Lung (tissue), 17 donors: ENCODE measurements at places on chromosomes 2 and 18. TPM values are rescaled to one million over a fixed set of nuclear protein-coding genes. Genes with fewer than 3 reads are reported as not detected.
A peak's percentile ranks its signal among the peaks of the same experiment; 100 is the strongest.

The SRD5A2 gene
- 2.9 TPM for total RNA-seq

GRCh38 chr2:196286821-196287220, 115.4 kb upstream of the STK17B start:
- H3K27ac ChIP-seq = no peak overlapping the region
- H3K4me3 ChIP-seq = no peak overlapping the region
- H3K36me3 ChIP-seq = no peaks in the 10 kb centered on the region
- no peak for DNase-seq
- H3K27me3 ChIP-seq = no peaks in the 10 kb centered on the region

DNA sequence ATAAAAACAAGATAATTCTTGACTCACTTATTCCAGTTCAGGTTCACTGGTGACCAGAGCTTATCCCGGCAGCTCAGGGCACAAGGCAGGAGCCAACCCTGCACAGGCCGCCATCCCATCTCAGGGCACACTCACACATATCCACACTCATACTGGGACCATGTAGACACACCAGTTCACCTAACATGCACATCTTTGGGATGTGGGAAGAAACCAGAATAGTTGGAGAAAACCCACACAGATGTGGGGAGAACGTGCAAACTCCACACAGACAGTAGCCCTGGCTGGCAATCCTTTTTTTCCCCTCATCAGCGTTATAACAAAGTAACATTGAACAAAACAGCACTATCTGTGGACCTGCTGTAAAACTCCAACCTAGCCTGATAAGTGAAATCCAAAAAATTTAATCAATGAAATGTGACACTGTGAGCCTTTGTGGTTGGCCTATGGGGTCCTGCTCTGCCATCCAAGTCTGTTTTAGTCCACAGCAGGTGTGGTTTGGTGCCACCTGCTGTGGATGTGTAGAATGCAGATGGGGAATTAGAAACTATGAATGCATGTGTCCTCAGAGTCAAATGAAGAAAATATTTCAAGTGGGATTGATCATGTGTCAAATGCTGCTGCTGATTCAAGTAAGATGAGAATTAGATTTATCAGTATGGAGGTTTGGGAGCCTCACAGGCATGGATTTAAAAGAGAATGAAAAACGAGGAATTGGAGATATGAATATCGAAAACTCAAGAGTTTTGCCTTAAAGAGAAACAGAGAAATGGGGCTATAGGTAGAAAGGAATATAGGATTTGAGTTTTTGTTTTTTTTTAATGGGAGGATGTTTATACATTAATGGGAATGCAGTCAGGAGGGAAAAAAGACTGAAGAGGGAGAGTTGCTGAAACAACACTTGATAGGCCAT, 47.0 kb downstream of the UGP2 start:
- no peak overlapping the region for H3K27ac ChIP-seq
- no peaks in the 10 kb centered on the region for H3K27me3 ChIP-seq
- H3K4me3 ChIP-seq = no peak overlapping the region
- peak; percentile 55 for DNase-seq

DNA sequence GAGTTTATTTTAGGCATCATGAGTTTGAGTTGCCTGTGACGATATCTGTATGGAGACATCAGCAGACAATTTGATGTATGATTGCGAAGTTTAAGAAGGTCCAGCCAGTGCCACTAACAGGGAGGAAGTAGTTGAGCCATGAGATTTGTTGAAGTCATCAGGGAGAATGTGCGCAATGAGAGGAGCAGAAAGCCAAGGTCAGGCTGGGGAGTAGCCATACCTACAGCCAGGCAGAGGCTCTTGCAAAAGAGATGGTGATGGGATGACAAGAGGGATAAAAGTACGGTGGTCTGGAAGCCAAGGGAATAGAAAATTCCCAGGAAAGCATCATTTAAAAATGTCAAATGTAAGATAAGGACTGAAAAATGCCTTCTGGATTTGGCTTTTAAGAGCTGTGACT, 51.2 kb downstream of the LIMS1 start:
- H3K4me1 ChIP-seq = peaks cover 12% of the 10 kb centered on the region
- H3K27ac ChIP-seq = peak overlapping the region; percentile 35
- no peaks in the 10 kb centered on the region for H3K36me3 ChIP-seq
- H3K4me3 ChIP-seq = no peak overlapping the region

The ABCA12 gene
- 0.28 TPM for total RNA-seq

DNA sequence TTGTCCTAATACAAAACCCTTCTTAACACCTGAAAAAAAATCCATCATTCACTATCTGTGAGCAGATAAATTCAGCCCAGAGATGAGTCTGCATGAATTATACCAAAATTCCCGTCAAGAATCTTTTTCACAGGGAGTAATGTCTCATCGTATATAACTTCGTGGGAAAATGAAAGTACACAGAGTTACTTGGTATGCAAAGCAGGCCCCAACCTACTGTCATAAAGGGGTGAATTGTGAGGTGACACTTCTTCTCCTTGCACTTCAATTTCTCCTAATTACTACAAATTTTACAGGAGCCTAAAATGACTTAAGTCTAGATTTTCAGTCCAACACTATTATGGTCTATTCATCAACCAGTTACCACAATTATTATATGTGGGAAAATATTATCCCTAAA, 84.6 kb upstream of the CDH20 start:
- H3K36me3 ChIP-seq = no peaks in the 10 kb centered on the region
- H3K27me3 ChIP-seq = no peaks in the 10 kb centered on the region
- H3K27ac ChIP-seq = no peak overlapping the region
- no peaks in the 10 kb centered on the region for H3K4me1 ChIP-seq

The CCDC121 gene
- total RNA-seq = 12.8 TPM

DNA sequence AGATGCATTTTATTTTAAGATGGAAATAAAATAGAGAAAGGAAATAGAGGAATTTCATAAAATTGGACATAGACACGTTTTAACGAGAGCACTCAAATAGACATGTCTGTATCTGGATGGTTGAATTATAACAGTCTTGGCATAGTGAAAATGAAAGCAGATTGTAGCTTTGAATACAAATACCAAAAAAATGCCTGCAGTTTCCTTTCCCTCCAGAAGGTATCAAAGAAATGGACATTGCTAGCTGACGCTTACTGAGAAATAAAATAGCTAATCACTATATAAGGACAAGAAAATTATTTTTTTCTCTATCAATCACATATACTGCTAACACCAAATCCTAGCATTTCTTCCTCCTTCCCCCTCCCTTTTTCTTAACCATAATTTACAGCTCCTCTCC, 11.4 kb upstream of the MAPRE2 start:
- no peaks in the 10 kb centered on the region for H3K27me3 ChIP-seq
- H3K4me1 ChIP-seq = peaks cover 31% of the 10 kb centered on the region
- H3K36me3 ChIP-seq = no peaks in the 10 kb centered on the region
- no peak overlapping the region for H3K4me3 ChIP-seq
- H3K27ac ChIP-seq = no peak overlapping the region

- H3K27ac ChIP-seq = no peak overlapping the region
- no peaks in the 10 kb centered on the region for H3K27me3 ChIP-seq
These were observed 69.8 kb downstream of the CYBRD1 start for GRCh38 chr2:171592036-171592555.

The LRPPRC gene
- 63.3 TPM for total RNA-seq

GRCh38 chr18:46211816-46212215, 107.6 kb downstream of the HAUS1 start:
- H3K36me3 ChIP-seq = no peaks in the 10 kb centered on the region
- no peak for DNase-seq
- H3K4me1 ChIP-seq = no peaks in the 10 kb centered on the region
- no peak overlapping the region for H3K4me3 ChIP-seq
- no peak overlapping the region for H3K27ac ChIP-seq
- H3K27me3 ChIP-seq = no peaks in the 10 kb centered on the region

DNA sequence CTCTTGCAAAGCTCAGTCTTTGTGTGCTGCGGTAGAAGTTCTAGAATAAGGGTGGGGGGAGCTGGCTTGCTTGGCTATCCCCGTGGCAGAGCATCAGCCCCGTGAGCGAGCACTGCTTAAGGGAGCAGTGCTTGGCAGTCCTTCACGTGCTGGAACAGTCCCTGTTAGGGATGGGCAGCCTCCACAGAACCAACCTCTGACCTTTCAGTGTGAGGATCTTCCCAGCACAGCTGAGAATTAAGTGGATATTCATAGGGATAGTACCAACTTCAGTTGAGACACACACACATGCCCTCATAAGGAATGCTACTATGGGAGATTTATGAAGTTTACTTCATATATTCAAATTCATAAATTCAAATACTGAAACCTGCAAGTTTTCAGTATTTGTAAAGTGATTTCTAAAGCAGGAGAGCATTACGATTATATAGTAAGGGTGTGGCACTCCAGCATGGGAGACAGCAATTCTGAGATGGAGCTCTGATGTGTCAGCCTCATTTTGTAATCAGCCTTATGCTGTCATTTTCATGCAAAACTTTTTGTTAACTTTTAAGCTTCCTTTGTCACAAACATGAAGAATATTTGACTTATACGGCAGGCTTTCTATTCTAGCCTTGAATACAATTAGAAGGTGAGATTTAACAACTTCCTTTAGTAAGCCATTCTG, 39.5 kb downstream of the ATP9B start:
- H3K27me3 ChIP-seq = no peaks in the 10 kb centered on the region
- no peaks in the 10 kb centered on the region for H3K4me1 ChIP-seq
- H3K36me3 ChIP-seq = peaks cover 4% of the 10 kb centered on the region
- no peak for DNase-seq
- H3K27ac ChIP-seq = no peak overlapping the region
- H3K4me3 ChIP-seq = no peak overlapping the region

DNA sequence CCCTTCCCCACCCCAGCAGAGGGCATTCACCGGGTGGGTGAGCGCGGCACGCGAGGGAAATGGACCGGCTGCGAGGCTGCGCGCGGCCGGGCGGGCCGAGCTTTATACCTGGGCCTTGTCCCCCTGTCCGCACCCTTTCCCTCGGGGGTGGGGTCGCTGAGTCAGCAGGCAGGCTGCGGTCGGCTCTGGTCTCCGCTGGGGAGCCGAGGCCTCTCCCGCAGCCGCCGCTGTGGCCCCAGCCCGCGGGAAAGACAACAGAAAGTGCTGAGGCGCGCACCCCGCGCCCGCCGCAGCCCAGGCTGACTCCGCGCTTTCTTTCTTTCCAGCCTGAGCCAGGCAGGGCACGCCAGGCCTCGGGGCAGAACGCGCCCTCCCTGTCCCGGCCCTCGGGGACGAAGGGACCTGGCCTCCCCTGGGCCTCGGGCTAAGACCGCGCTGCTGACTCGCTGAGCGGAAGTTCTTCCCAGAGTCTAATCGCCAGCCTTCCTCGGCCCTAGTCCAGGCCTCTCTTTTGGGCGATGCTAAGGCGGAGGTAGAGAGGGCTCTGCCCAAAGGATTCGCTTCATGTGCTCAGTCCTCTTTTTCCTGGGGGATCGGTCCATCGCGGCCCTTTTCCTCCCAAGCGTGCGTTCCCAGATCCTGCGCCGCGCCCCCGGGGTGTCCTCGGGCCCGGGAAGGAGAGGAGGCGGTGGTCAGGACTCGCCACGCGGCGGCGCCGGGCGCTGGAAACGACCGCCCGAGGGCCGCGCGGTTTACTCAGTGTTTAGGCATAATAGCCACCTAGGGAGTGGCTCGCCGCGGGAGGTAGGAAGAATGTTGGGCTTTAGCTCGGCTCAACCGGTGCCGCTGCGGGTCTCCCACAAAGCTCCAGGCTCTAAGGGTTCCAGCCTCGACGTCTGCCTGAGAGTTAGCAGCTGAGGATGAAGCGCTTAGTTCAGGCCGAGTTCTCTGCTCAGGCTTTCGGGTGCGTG, at the start of gene CRYBA2:
Gene CRYBA2 (minus strand): TSS at position 78 of the 971 bp plus-strand sequence. CDS start 246 bp downstream, outside the sequence.
- peak; percentile 12 for DNase-seq
- no peaks in the 10 kb centered on the region for H3K36me3 ChIP-seq
- no peak within 1 kb of the TSS for H3K27ac ChIP-seq
- peaks cover 91% of the 10 kb centered on the region for H3K27me3 ChIP-seq
- H3K4me3 ChIP-seq = no peak within 1 kb of the TSS
- no peaks in the 10 kb centered on the region for H3K4me1 ChIP-seq

DNA sequence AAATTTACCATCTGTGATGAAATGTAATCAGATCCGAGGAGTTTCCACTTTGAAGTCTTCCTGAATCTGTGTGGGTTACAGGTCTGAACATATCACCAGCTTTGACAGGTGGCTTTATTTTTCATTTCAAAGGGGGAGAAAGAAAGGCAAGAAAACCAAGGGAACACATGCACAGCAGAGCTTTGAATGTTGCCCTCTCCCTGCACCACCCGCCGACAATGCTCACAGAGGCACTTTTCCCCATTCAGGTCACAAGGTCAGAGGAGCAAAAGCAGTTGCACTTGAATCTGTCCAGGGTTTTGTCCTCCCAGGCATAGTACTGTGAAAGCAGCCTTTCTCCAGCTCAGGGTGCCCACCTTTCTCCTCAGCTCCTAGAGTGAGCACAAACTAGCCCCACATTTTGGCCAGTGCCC, 130.2 kb downstream of the OSR1 start:
- H3K36me3 ChIP-seq = no peaks in the 10 kb centered on the region

- H3K36me3 ChIP-seq = no peaks in the 10 kb centered on the region
- no peak overlapping the region for H3K4me3 ChIP-seq
- H3K27ac ChIP-seq = no peak overlapping the region
These were observed 13.8 kb upstream of the SERTAD2 start for GRCh38 chr2:64667535-64667934.

DNA sequence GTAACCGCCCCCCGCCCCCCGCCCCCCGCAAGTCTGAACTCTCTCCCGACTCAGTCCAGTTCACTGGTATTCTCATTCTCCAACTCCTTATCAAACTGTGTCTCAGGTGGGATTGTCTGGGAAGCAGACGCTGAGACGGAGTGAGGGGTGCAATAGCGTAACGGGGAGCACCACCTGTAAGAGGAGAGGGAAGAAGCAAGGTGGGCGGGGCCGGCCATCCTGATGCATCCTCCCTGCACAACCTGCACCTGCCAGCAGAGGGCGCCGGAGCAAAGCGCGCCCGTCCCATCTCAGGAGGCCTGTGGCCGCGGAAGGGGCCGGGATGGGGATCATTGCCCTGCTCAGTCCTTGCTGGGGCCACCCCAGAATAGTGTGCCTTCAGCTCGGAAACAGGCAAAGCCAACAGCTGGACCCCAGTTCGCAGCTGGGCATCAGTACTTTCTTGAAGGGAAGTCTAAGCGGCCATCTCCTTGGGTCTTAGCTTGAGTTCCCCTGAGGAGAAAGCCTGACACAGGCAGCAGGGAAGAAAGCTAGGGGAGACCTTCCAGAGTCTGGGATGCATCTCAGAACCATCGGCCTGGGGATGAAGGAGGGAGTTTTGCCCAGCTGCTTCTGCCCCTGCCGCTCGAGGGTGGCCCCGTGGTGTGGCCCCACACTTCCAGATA, 208.0 kb downstream of the TFCP2L1 start:
- no peak for DNase-seq
- H3K36me3 ChIP-seq = no peaks in the 10 kb centered on the region
- H3K27me3 ChIP-seq = peaks cover 61% of the 10 kb centered on the region
- H3K27ac ChIP-seq = no peak overlapping the region
- H3K4me3 ChIP-seq = no peak overlapping the region

The MC4R gene
- total RNA-seq = 0.37 TPM

The AOX1 gene
- total RNA-seq = 48.5 TPM

GRCh38 chr2:239750045-239750835, 274.9 kb downstream of the NDUFA10 start:
- H3K4me1 ChIP-seq = peaks cover 10% of the 10 kb centered on the region
- H3K36me3 ChIP-seq = no peaks in the 10 kb centered on the region
- no peak overlapping the region for H3K27ac ChIP-seq
- no peaks in the 10 kb centered on the region for H3K27me3 ChIP-seq
- no peak for DNase-seq

DNA sequence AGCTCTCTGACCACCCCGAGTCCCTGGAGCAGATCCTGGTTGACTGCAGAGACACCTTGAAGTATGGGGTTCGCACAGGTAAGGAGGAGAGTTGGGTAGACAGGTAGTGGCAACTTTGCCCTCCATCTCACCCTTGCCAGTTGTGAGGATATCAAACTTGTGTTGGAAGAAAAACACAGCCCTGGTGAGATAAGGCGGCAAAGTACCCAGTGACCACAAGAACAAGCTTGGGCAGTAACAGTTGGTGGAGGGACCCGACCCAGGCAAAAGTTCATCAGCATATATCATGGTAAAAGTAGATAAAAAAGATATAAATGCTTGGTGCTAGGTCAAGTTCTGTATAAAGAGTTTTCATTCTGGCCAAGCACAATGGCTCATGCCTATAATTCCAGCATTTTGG, 14.4 kb downstream of the GAD1 start:
- no peak overlapping the region for H3K4me3 ChIP-seq
- no peak overlapping the region for H3K27ac ChIP-seq
